ENCODE measurements at places on chromosomes 7 and 10.

GRCh38 chr10:26841733-26842317 is 18.9 kb downstream of the ABI1 start:
- no peak for DNase-seq

DNA sequence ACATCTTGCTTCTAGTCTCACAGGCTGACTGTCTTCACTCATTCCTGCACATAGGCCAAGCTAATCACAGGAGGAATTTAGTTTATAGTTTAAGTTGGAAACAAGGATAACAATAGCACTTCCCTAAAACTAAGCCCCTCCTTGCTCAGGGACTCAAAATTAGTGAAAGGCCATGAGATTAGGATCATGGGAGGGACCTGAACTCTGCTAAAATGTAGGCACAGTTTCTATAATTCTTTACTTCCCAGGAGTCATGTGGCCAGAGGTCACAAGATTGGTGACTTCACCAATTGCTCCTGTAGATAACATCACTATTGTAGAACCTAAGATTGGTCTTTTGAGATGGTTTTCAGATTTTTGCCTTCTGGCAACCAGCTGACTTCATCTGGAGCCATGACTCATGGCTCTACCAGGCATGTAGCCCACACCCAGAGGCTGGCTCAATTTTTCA is 14.8 kb upstream of the UPP1 start:
- no peak for DNase-seq

- no peak for DNase-seq
Observed at GRCh38 chr10:45371560-45371959, 2.5 kb upstream of the ALOX5 start.

GRCh38 chr7:133550145-133550544 is 297.3 kb downstream of the EXOC4 start:
- no peak for DNase-seq

GRCh38 chr10:33519130-33519860 is 184.8 kb upstream of the NRP1 start:
- no peak for DNase-seq

DNA sequence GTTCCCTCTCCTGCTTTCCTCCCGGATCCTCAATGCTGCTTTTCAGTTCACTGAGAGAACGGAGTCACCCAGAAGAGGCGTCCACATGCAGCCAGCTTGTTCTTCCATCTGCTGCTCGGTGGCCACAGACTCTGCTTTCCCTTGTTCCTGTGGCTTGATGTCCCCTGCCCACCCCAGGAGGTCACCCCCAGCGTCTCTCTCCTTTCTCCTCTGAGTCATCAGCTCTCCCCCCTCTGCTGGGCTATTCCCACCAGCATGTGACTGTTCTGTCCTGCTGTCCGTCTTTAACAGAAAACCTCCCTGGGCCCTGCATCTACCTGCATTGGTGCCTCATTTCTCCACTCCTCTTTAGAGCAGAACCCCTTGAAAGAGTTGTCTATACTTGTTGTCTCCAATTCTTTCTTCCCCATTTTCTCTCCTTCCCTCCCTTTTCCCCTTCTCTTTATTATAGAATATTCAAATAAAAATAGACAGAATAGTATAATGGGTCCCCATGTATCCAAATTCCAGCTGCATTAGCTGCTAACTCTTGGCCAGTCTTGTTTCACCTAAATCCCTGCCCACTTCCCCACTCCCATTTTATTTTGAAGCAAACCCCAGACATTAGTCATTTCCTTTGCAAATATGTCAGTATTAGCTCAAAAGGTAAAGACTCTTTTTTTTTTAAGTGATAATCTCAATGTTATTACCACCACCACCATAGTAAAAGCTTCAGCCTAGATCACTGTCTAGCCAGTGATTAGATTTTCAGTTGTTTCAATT is 4.1 kb downstream of the ZNF282 start:
- DNase-seq, result no peak

DNA sequence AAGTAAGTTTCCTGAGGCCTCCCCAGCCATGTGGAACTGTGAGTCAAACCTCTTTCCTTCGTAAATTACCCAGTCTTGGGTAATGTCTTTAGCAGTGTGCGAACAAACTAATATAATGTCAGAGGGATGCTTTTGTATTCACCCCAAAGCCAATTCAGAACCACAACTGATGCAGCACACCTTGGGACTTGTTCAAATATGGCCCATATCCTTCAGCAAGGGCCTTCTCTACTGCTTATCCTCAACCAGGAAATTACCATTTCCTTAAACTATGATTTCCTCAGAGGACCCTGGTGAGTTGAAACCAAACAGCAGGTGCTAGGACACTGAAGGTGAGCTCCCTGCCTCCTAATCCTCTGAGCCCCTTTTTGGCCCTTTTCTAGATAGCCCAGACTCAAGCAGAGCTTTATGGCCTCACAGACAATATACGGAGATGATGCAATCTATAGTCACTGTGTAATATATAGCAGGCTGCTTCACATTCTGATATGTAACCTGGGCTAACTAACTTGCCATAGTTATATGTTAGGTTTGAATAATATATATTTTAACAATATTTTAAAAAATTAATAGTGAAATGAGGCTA is 15.2 kb downstream of the SRI start:
- no peak for DNase-seq

DNA sequence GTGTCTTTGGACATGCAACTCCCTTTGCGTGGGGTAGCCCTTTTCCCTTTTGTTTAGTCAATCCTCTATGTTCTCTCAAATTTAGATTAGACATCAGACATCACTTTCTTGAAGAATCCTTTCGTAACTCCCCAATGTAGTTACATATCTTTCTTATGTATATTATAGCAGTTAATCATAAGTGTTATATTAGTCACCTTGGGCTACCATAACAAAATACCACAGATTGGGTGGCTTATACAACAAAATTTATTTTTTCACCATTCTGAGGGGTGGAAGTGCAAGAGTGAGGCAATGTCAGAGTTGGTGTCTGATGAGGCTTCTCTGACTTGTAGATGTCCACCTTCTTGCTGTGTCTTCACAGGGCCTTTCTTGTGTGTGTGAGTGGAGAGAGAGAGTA is 105.7 kb downstream of the PHTF2 start:
- DNase-seq, result no peak

DNA sequence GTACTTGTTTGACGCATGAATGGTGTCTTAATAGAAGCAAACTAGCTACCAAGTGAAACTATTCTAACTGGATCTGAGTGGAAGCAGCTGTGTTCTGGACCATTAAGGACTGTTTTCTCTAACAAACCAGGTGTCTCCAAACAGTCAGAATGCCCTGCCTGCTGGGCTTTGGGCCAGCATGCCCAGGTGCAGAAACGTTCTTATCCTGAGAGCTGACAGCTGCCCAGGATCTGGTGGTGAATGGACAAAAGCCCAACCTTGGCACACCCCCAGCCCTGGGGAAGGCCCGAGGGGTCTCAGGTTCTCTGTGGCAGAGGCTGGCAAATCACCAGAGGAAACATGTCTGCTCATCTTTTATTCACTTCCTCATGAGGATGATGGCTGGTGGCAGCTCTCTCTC is 48.2 kb upstream of the LAMB4 start:
- DNase-seq, result no peak

GRCh38 chr7:149731207-149731955 is 42.0 kb downstream of the ZNF467 start:
- DNase-seq, result no peak

- no peak for DNase-seq
Observed at GRCh38 chr7:145644426-145645134, 472.0 kb upstream of the CNTNAP2 start.

- DNase-seq, result no peak
Observed at GRCh38 chr7:130095812-130096211, 25.5 kb downstream of the KLHDC10 start.

GRCh38 chr10:128373071-128373749 is 247.0 kb upstream of the MKI67 start:
- DNase-seq, result no peak

DNA sequence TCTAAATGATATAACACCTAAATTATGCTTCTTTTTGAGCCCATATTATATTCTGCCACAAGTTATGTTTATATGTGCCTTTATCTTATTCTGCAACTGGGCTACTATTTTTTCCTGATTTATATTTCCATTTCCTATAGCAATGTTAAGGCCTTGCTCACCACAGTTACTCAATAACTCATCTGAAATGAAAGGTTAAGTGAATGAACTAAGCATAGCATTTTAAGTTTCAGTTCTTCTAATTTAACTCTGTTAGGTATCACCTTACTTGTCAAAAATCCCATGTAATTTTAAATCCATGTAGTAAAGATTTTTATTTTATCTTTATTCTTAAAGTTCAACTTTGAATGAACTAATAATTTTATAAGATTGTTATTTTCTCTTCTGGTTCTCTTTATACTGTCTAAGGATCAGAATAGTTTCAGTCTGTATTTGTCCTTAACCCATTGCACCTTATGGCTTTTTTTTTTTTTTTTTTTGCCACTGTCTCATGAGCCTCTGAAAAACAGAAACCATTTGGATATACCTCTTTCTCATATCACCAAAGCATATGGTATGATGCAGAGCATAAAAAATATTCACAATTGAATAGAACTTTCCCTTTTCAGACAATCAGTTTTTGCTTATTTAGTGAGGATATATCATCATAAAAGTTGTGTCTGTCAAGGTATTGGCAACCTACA is 301.8 kb upstream of the ZWINT start:
- no peak for DNase-seq

GRCh38 chr7:36806891-36807290 is 82.6 kb upstream of the AOAH start:
- no peak for DNase-seq

DNA sequence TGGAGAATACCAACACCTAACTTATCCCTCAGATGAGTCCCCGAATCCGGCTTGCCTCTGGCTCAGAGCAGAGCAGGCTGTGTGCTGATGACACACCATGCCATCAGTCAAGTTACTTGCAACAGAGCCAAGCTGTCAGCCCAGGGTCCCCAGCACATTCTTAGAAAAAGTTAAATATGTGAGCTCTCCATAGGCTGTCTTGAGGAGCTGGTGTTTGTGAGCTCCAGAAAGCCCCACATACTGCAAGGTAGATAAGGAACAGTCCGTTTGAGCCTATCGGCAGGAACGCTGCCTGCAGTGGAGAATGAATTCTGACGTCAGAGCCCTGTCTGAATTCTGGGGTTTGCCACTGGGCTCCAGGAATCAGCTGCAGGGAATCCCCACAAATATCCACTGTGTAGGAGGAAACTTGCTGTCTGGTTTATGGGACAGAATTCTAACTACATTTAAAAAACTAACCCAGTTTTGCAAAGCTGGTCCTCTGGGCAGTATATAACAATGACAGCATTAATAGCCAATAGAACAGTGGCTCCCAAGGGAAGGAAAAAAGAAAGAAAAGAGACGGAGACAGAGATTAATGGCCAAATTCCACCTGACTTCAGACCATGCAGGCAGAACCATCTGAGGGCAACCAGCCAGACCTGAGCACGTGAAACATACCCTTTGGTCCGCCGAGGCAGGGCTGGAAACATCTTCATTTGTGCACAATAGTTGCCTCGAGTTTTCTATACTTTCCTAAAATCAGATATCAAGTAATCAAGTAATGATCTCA is 3.6 kb downstream of the SFXN4 start:
- DNase-seq, result no peak

GRCh38 chr10:32790483-32790882 is 167.5 kb downstream of the ITGB1 start:
- no peak for DNase-seq

- no peak for DNase-seq
Observed at GRCh38 chr10:26571655-26572054, 125.8 kb upstream of the PDSS1 start.
